ENCODE measurements at places on chromosomes 11 and 22.

DNA sequence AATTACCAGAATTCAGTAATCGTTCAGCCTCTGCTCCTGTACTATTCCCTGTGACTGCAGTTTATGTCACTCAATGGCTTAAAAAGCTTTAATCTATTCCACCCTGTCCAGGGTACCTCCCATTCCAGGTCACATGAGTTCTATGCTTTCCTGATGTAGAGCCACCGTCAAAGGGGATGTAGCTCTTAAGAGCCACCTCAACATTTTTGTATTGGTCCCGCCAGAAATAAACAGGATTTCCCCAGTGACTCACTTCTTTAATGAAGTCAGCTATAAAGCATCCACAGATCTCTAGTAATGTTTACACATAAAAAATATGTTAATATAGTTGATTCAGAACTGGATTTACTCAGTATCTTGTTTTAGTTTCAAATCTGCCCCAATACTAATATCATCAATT is 1.3 kb upstream of the OR8D1 start:
- no peak for DNase-seq

DNA sequence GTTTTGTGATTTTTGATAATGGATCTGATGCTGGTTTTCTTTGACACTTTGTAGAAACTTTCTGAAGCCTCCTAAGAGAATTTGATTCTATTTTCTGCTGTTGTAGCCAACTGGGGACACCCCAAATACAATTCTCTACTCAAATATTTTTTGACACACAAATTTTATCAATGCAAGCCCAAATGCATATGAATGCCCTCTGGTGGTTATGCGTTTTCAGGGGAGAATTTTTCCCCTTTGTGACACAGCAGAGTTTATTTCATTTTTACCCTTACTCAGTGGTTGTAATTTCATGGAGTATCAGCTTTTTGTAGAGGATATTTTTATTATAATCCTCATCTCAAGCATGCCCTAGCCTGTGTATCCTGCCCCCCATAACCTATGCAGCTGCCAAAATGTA is 44.7 kb upstream of the MTMR2 start:
- DNase-seq = no peak

GRCh38 chr11:6771926-6772893 is at the start of gene OR2AG2:
OR2AG2 (minus strand) TSS chr11:6771976; CDS start chr11:6768957, 3,019 bp downstream.
- DNase-seq = no peak

DNA sequence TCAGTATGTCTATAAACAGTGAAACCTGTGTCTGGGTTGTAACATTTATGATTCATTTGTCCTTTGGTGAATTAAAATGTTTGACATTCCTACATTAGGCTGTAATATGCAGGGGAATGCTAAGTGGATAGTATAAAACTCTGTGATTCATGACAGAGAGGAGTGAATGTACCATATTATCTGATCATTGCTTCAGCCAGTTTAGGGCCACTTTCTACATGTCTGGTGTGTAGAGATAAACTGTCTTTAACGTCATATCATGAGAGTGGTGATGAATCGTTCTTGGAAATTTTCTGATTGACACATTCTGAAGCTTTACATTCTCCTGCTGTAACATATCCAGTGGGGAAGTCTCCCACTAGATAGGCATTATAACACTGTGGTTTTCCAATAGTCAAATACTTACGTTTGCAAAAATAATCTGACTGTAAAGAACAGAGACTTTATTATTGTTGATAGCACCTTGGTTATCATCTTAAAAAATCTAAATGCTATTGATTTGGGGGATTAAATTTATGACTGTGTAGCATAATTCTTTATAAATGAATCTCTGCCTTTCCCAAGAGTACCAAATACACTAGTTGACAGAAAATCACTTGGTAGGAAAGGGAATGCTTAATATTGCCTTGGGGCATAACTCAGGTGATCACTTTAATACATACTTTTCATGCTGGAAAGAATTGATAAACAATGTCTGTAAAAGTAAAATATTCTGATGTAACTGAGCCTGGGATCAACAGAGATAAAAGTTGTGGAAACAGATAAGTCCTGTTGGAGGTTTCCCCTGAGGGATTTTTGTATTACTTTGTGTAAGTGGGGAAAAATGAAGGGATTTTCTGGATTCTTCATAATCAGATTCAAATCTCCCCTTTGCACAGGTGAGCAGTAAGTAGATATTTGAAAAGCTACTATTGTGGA is 427.9 kb downstream of the JRKL start:
- DNase-seq = no peak

- DNase-seq = no peak
Measured at GRCh38 chr11:26901162-26901561, 92.8 kb upstream of the FIBIN start.

DNA sequence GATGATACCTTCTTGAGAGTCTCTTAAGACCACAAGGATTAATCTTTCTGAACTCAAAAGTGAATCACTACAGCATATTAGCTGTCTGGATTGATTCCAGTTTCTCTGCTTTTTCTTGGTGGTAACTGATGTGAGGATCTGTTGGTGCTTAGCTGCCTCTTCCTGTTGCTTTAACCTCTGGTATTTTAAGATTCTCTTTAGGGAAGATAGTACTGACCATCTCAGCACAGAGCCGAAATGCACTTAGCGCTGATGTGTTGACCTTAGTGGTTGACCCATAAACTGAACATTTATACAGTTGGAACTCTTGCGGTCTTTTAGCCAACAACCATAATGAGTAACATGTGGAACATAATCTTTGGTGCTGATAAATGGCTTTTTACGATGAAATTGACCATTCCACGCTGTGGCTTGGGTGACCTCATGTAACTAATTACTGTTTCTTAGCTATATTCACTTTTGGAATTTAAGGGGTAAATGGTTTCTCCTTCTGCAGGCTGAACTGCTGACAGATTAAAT is 33.7 kb downstream of the APLP2 start:
- no peak for DNase-seq

- DNase-seq = no peak
Measured at GRCh38 chr11:20457001-20457799, 69.7 kb downstream of the PRMT3 start.

DNA sequence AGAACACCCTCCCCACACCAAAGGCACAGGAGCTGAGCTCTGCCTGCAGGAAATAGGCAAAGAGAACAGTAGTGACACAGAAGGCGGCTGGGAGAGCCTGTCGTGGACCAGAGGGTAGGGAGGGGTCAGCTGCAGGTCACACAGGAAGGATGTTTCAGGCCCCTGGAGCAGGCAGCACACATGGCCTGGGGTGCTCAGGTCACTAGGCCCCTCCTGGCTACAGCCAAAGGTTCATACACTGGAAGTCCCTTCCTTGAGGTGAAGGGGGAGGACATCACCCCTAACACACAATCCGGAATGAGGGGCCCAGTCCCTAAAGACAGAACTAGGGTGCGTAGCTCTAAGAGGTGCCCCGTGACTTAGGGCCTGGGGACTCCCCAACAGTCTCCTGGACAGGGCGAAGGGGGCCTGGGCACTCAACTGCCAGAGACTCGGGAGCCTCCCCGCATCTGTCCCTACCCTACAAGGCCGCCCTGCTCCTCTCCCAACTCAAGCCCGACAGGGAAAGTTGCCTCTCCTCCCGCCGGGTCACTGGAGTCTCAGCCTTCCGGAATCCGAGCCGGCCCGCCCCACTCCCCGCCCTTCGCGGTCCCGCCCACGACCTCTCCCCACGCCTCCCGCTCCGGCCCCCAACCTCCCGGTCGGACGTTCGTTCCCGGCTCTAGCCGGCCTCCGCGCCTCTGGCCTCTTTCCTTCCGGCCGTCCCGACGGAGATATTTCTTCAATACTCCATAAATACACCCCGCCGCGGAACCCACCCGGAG is at the start of gene CYB5R2:
CYB5R2 (minus strand) TSS at position 541 of the 764 bp plus-strand sequence. CDS start 675 bp downstream, outside the sequence.
- peak; percentile 23 for DNase-seq

DNA sequence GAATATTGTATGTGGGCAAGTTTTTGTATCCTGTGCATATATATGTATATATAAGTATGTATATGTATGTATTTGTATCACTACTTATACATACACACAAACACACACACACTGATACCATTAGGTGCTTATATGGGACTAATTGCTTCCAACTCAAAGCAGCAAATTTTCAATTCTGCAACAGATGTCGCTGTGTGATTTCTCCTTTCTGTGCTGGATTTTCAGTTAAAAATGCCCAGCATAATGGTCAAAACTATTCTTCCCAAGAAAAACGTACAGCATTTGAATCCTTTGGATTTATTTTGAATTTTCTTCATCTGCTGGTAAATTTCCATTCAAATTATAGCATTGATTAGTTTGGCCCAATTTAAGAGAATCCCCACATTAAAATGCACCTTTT is 4.3 kb downstream of the CADM1 start:
- DNase-seq = no peak

DNA sequence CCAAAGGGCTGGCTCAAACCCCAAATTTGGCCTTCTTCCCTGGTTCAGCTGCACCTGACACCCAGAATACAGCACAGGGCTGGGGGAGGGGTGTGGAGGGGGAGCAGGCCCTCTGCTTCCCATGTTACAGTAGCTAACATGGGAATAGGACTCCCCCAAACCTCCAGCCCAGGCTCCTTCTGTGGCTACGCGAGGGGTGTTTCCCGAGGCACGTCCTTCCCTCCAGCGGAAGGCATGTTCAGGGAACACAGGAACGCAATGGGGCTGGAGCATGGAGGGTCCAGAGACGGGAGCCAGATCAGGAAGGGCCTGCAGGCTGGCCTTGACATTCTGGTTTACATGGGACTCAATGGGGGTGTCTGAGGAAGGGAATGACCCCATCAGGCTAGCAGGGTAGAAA is 11.8 kb upstream of the IGLL1 start:
- DNase-seq = no peak

- DNase-seq = peak; percentile 62
Measured at GRCh38 chr11:10322830-10323792, 18.2 kb downstream of the ADM start.

- DNase-seq = no peak
Measured at GRCh38 chr11:134647066-134647743, 235.2 kb upstream of the B3GAT1 start.

DNA sequence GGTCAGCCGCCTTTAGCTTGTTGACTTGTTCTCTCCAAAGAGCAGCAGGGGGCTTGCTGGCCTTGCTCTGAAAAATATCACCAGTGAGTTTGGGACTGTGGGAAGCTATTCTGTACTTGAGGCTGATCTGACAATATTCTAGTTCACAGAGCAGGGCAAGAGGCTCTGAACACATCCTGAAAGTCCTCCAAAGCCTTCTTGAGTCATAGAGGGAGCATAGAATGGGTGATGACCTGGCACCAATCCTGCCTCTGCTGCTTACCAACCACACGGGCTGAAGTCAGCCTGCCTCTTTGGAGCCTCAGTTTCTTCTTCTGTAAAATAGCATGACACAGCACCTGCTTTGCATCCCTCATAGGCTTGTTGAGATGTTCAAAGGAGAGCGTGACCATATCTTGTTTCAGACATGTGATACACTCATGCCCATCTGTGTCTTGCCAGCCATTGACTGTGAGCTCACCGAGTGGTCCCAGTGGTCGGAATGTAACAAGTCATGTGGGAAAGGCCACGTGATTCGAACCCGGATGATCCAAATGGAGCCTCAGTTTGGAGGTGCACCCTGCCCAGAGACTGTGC is 96.6 kb downstream of the RRAS2 start:
- DNase-seq = no peak

DNA sequence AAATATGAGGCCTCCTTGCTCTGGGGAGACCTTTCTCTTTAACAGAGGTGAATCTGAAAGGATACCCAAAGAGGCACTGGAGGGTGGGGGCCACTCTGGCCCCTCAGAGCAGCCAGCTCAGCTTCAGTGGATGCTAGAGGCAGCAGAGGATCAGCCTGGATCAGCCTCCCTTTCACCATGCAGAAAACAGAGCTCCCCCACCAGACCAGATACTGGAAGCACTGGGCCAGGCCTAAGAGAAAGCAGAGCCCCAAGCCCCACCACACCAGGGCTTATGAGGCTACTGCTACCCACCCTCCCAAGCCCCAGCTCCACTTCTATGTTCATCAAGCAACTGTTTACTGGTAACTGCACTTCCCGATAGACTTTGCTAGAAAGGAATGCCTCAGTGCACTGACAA is 4.0 kb upstream of the SLC43A3 start:
- no peak for DNase-seq

GRCh38 chr22:42613872-42614301 is 796 bp downstream of the POLDIP3 start:
- peak; percentile 28 for DNase-seq

- DNase-seq = peak; percentile 41
Measured at GRCh38 chr11:78202733-78203167, 14.0 kb downstream of the USP35 start.

DNA sequence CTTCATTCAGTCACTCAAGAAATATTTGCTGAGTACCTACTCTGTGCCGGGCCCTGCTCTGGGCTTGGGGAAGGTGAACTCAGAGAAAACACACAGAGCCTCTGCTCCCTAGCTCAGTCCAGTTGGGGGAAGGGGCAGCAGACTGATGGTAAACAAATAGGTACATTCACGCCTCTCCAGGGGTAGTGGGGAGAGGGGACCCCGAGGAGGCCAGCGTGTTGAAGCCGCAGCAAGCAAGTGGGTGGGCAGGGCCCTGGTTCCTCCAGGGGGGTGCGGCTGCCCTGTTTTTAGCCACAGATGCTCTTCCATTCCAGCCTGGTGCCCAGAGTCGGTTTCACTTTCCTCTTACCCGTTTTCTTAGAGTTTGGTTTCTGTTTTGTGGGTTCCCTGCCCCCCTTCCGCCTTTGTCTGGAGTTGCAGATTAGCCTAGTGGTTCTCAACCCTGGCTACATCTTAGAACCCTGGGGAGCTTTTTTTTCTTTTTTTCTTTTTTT is 8.7 kb downstream of the DRAP1 start:
- peak; percentile 83 for DNase-seq

DNA sequence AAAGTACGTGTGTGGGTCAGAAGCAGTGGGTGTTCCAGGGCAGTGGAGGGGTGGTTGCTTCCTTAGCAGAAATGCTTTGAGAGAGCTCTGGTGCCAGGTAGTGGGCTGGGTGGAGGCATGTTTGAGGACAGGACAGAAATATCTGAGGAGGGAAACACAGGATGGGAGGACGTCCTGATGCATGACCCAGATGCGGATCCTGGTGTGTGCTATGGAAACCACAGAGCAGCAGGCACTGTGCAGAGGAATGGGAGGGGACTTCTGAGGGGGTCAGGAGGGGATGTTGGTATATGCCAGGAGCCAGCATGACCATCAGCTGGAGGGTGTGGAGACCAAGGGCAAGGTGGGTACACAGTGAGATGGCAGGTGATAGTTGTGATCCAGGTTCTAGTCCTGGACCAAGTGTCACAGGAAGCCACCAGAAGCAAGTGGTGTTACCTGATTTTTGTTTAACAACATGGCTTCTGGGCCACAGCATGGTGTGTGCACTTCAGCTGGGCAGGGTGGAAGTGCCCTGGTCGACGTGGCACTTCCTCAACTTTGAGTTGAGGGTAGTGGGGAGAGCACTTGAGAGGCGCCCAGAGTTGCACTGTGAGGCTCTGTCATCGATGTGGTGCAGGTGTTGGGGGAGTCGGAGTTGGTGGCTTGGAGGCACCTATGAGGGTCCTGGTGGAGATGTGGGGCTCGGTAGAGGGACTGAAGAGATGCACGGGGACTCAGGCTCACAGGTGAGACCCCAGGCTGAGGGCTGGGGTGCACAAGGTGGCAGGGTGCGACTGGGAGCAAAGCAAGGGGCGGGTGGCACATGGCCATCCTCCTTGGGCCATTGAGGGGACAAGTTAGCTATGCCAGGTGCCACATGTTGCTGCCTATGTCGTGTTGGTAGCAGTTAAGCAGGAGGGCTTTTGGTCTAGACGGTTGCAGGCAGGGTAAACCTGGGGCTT is 7.5 kb downstream of the DGCR8 start:
- no peak for DNase-seq

All from activated CD4-positive, alpha-beta T cell treated with anti-CD3 and anti-CD28 coated beads for 48 hours (primary cell).